Kidney (tissue), 22 donors: ENCODE measurements at places on chromosomes 1 and 21.
A peak's percentile ranks its signal among the peaks of the same experiment; 100 is the strongest.

GRCh38 chr1:229197265-229197585, 73.7 kb upstream of the RAB4A start:
- no peak for DNase-seq
- H3K27ac ChIP-seq, result no peak overlapping the region
- H3K27me3 ChIP-seq, result no peaks in the 10 kb centered on the region
- peaks cover 9% of the 10 kb centered on the region for H3K4me1 ChIP-seq
- no peaks in the 10 kb centered on the region for H3K36me3 ChIP-seq

- H3K36me3 ChIP-seq, result no peaks in the 10 kb centered on the region
- no peaks in the 10 kb centered on the region for H3K27me3 ChIP-seq
- DNase-seq, result no peak
- H3K4me1 ChIP-seq, result no peaks in the 10 kb centered on the region
These were observed 26.6 kb upstream of the EXO1 start for GRCh38 chr1:241821363-241821762.

- DNase-seq, result no peak
- no peak overlapping the region for H3K27ac ChIP-seq
- H3K27me3 ChIP-seq, result no peaks in the 10 kb centered on the region
- no peaks in the 10 kb centered on the region for H3K36me3 ChIP-seq
- H3K4me1 ChIP-seq, result no peaks in the 10 kb centered on the region
These were observed 41.3 kb upstream of the LRP8 start for GRCh38 chr1:53369034-53369750.

GRCh38 chr1:214280386-214281020, 456 bp upstream of the SMYD2 start:
- peak overlapping the region; percentile 83 for H3K27ac ChIP-seq
- DNase-seq, result peak; percentile 55
- H3K4me1 ChIP-seq, result no peaks in the 10 kb centered on the region
- no peaks in the 10 kb centered on the region for H3K36me3 ChIP-seq

DNA sequence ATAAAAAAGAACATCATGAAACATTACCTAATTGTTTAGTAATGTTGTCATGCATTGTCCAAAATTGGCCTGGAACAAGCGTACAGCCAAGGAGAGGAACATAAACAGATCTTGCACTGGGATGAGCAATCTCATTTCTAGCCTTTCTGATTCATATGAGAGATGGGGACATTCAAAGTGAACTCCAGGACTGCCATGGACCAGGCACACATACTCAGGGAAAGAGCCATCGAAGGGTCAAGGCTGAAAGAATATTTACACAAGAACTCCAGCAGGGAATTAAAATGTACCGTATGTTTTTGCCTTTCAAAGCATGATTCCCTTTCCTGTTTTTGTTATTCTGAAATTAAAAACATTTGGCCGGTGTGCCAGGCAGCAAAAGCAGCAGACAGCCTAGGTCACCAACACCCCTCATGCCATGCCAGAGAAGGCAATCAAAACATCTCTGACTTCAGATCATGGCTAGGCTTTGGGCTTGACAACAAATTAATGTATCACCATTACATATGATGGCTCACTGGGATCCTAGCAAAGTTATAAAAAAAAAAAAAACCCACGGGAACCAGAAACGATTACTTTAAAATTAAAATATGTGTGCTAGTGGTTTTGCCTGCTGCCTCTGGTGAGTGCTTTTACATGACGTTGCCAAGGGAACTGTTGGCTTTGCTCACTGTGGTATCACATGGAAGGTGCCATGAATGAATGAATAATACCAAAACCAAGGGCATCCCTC, 159.8 kb downstream of the TGFBR3 start:
- no peak overlapping the region for H3K4me3 ChIP-seq
- no peaks in the 10 kb centered on the region for H3K27me3 ChIP-seq
- peak overlapping the region; percentile 58 for H3K27ac ChIP-seq
- DNase-seq, result no peak
- H3K36me3 ChIP-seq, result peaks cover 11% of the 10 kb centered on the region
- H3K4me1 ChIP-seq, result peaks cover 15% of the 10 kb centered on the region
